ENCODE measurements at places on chromosomes 3 and 15.
A peak's percentile ranks its signal among the peaks of the same experiment; 100 is the strongest.

- no peak for DNase-seq
Measured at GRCh38 chr3:157789162-157789561, 285.9 kb upstream of the VEPH1 start.

GRCh38 chr15:74531144-74531811 is 9.7 kb upstream of the ARID3B start:
- DNase-seq, result no peak

DNA sequence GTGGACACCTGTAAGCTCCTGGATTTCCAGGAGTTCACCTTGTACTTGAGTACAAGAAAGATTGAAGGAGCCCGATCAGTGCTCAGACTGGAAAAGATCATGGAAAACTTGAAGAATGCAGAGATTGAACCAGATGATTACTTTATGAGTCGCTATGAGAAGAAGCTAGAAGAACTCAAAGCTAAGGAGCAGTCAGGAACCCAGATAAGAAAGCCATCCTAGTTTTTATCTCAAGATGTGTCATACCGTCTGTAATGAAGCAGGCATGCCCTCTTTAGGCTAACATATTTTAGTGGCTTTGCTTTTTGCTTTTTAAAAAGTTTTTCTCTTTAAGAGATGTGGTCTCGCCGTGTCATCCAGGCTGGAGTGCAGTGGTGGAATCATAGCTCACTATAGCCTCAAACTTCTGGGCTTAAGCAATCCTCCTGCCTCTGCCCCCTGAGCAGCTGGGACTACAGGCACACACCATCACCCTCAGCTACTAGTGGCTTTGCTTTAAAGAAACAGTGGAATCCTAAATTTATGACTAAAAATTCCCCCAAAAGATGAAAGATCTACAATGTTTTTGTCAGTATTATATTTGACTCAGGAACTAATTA is 28.1 kb downstream of the EXOG start:
- DNase-seq, result no peak

DNA sequence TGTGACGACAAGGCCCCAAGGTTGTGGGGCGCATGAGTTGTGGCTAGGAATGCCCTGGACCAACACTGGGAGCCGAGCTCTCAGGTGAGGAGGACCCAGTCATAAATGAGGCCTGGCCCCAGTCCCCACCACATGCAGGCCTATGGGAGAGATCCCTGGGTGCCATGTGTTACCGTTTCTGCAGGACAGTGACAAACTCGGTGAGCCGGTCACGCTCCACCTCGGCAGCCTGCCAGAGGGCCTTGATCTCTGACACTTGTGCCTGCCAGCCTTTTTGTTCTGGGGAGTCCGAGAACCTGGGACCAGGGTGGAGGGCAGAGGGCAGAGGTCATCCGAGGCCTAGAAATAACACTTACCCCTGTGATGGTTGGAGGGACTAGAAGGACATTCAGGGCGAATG is 27.7 kb upstream of the HHATL start:
- DNase-seq, result no peak

- DNase-seq, result no peak
Measured at GRCh38 chr3:70882104-70882503, 569.7 kb upstream of the MDFIC2 start.

DNA sequence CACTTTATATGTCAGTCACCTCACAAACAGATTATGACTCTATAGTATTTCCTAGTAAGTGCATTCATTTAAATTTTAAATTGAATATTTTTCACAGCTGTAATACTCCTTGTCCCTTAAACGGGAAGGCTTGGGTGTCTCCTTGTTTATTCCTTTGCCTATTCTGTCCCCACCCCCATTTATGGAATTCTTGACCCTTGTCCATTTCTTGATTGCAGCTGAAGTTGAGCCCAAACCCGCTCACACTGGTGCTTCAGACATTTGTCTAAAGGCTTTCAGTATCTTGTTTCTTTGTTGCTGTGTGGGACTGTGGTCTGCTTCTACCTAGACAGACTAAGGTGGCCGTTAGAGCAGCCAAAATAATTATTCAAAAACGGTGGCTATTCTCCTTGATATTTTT is 449.7 kb downstream of the FOXP1 start:
- DNase-seq, result no peak

DNA sequence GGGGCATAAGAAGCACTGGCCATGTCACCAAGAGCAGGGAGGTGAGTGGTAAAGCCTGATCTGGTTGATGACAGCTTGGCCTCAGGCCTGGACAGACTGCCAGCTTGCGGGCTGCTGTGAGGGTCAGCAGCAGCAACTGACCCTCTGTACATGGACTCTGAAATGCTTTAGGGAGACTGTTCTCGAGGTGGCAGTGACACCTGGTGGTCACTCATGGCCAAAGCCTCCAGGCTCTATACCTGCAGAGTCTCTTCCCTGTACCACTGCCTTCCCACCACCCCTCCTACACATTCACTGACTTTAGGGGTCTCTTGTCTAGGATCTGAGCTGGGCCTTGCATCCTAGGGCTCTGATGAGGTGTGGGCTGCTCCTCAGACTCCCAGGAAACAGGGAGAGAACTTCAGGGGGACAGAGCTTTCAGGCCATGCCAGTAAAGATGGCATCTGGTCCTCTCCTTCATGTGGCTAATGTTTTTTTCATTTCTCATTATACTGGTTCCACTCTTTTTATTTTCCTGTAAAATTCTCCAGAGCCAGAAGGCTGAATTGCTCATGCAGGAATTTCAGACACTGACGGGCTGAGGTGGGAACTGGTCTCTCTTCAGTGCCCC is 17.2 kb upstream of the TIMP4 start:
- DNase-seq, result no peak

DNA sequence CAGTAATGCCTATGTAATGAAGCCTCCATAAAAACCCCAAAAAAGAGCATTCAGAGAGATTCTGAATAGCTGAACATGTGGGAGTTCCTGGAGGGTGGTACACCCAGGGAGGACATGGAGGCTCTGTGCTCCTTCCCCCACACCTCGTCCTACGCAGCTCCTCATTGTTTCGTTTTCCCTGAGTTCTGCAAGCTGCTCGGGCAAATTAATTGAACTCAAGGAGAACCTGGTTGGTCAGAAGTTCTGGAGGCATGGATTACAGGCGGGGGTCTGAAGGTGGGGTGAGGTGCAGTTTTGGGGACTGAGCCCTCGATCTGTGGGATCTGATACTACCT is 142.2 kb downstream of the MYO9A start:
- DNase-seq, result no peak

- DNase-seq, result no peak
Measured at GRCh38 chr3:123818324-123818920, 65.7 kb downstream of the MYLK start.

DNA sequence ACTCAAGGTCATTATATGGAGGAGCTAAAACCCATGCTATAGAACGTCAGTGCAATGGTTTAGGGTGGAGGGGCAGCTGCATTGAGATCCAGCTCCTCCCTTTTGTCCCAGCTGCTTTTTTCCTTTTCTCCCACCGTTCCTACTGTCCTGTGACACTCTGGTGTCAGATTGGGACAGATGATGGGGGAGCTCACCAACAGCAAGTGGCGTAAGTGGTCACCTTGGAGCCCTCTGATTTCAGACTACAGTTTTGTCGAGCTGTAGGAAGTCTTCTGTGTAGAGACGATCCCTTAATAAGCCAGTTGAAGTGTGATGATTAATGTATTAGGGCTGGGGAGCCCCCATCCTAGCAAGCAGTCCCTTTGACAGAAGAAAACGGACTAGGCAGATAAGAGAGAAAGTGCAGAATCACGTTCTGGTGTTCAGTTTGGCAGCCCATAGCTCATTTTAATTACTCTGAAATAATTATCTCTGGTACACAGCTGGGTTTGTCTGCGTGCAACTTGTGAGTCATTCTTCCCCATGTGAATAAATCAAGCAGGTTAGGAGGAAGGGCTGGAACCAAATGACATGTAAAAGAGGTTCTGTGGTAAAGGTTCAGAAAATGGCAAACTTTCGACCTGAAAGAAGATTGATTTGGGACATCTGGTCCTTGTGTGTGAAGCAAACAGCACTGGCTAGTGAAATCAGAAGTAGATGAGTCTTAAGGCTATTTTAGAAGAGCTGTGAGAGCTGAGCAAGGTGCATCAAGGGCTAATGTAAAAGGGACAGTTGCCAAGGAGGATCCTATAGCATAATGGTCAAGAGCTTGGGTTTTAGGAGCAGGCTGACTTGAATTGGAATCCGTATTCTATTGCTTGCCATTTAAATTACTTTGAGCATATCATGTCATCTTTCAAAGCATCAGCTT is 241.4 kb downstream of the EDEM1 start:
- DNase-seq, result peak; percentile 4

DNA sequence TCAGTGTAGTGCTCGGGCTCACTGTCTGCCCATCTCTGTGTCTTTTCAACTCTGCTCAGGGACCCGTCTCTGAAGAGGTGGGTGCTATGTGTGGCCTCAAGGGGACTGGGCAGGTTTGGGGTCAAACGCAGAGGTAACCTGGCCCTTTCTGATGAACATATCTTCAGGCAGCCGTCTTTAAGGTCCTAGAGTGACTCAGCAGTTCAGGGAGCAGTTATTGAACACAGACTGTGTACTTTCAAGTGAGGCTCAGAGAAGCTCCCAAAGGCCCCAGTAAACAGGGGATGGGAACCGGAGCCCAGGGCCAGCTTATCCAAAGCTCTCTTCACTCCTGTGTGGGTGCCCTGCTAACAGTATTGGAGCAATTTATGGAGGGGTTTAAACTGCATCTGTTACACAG is 73.1 kb downstream of the WDR76 start:
- no peak for DNase-seq

GRCh38 chr15:33243393-33243792 is 48.9 kb upstream of the FMN1 start:
- no peak for DNase-seq

DNA sequence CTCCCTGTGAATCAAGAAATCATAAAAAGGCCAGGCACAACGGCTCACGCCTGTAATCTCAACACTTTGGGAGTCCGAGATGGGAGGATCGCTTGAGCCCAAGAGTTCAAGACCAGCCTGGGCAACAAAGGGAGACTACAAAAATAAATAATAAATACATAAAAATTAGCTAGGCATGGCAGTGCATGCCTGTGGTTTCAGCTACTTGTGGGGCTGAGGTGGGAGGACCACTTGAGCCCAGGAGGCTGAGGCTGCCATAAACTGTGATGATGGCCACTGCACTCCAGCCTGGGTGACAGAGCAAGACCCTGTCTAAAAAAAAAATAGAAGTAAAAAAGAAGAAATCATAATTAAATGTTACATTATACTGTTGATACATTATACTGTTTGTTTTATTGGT is 28.0 kb upstream of the DCUN1D1 start:
- DNase-seq, result no peak

DNA sequence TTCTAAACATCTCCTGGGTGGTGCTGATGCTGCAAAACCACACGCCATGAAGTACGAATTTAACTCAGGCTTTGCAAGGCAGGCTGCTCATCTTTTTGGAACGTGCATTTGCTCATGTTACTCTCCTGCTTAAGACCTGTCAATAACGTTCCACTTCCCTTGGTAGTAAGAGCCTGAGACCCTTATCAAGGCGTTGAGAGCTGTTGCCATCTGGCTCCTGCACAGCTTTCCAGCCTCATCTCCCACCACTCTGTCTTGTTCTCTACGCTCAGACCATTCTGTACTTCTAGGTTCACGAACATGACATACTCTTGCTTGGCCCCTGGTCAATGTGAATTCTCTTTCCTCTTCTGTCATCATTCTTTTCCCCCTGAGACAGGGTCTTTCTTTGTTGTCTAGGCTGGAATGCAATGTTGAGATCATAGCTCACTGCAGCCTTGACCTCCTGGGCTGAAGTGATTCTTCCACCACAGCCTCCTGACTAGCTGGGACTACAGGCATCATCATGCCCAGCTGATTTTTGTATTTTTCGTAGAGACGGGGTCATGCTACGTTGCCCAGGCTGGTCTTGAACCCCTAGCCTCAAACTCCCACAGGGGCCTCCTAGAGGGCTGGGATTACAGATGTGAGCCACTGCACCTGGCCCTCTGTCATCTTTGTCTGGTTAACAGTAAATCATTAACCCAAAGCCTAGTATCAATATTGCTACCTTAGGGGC is 202.8 kb downstream of the CADPS start:
- DNase-seq, result no peak

All from CD4-positive, alpha-beta T cell treated with Interleukin-4 for 4 hours (primary cell).